Stromal cell of bone marrow (primary cell): ENCODE measurements at places on chromosomes 2 and 18.

GRCh38 chr2:170524828-170525565 is 190.1 kb upstream of the SP5 start:
- DNase-seq: no peak

GRCh38 chr2:170722301-170722700 is 7.2 kb downstream of the SP5 start:
- DNase-seq: no peak

GRCh38 chr18:23810396-23810795 is 121.1 kb downstream of the LAMA3 start:
- no peak for DNase-seq

DNA sequence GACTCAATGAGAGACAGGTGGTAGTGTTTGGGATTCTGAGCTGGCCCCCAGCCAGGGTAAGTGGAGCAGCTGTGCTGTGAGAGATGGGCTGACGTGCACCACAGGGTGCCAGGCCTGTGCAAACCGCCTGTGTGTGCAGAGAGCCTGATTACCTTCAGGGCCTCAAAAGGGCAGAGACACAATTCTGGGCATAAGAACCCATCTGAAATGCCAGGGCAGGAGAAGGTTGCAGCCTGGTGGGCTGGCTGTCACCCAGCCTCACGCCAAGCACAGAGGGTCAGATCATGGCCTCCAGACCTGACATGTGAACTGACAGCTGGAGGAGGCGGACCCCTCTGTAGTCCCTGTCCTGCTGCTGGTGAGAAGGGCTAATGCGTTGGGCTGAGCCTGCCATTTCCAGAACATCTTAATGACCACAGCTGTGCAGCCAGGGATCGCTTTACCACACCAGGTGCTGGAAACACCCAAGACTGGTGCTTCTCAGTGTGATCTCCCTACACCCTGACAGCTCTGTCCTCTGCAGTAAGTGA is 100.9 kb downstream of the ARL4C start:
- DNase-seq: no peak

GRCh38 chr2:13581471-13581870 is 864.7 kb downstream of the TRIB2 start:
- DNase-seq: no peak

- DNase-seq: no peak
Observed at GRCh38 chr2:189192766-189193165, 13.2 kb upstream of the COL5A2 start.

- DNase-seq: no peak
Observed at GRCh38 chr2:15263976-15264685, 297.0 kb downstream of the NBAS start.

- DNase-seq: no peak
Observed at GRCh38 chr2:12796657-12797056, 79.9 kb downstream of the TRIB2 start.

DNA sequence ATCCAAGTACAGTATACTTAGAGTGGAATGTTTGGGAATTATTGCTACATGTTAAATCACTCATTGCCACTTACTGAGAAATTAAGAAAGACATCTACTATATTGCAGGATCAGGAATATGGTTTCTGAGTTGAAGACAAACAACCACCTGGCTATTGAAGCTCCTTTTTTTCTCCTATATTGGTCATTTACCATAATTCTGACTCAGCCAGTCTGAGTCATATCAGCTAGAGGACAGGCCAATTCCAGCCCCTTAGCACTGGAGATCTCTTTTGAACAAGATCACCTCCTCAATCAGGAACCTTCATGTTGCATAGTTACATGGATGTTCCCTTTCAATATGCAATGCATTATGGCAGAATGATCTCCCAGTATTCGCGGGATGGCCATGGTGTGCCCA is 42.7 kb upstream of the CDH19 start:
- no peak for DNase-seq

- DNase-seq: peak; percentile 11
Observed at GRCh38 chr2:231800493-231801091, 14.3 kb downstream of the COPS7B start.

GRCh38 chr2:168346725-168347477 is 99.5 kb upstream of the STK39 start:
- peak; percentile 41 for DNase-seq
